ENCODE measurements at places on chromosomes 11 and 22. TPM values are rescaled to one million over a fixed set of nuclear protein-coding genes. Genes with fewer than 3 reads are reported as not detected.
A peak's percentile ranks its signal among the peaks of the same experiment; 100 is the strongest.

DNA sequence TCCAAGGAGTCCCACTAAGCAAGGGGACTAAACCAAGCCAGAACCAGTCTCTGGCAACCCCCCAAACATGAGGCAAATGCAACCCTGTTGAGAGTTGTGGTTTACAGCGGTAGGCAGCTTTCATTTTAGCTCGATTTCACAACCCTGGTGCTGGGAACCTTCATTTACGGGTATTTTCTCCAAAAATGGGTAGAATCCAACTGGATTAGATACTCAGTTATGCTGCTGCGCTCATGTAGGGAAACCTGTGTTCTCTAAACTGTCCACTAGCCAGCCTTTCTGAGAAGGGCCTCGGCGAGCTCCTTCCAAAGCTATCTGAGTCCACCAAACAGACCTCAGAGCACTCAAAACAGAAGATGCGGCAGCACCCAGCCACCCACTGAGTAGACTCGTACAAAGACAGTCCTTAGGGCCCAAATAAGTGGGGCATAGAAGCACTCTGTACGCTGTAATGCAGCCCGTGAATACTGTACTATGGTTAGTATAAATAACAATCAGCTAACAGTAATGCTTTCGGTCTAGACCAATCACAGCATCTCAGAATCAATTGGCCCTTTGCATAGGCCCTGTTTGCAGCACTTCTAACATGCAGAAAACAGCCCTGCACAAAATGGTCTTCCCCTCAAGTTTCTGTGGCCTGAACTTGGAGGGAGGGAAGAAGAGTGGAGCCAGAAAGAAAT lies 104.7 kb downstream of the ETS1 start:
- H3K27ac ChIP-seq, result peak overlapping the region; percentile 95
- peak; percentile 83 for DNase-seq
- peaks cover 88% of the 10 kb centered on the region for H3K36me3 ChIP-seq
- H3K27me3 ChIP-seq, result no peaks in the 10 kb centered on the region
- H3K4me3 ChIP-seq, result peak overlapping the region; percentile 67

The ENDOD1 gene
- total RNA-seq, result 40.5 TPM

- no peak for DNase-seq
- H3K4me1 ChIP-seq, result no peaks in the 10 kb centered on the region
- no peak overlapping the region for H3K27ac ChIP-seq
- peaks cover 22% of the 10 kb centered on the region for H3K27me3 ChIP-seq
- H3K4me3 ChIP-seq, result no peak overlapping the region
Measured at GRCh38 chr11:44033411-44033850, 14.3 kb upstream of the ACCSL start.

The UBQLNL gene
- 0.55 TPM for total RNA-seq

DNA sequence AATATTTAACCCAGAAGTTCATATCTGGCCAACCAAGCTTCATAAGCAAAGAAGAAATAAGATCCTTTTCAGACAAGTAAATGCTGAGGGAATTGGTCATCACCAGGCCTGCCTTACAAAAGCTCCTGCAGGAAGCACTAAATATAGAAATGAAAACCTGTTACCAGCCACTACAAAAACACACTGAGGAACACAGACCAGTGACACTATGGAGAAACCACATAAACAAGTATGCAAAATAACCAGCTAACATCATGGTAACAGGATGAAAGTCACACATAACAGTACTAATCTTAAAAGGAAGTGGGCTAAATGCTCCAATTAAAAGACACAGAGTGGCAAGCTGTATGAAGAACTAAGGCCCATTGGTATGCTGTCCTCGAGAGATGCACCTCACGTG lies 311.4 kb downstream of the DYNC2H1 start:
- H3K27ac ChIP-seq, result no peak overlapping the region
- no peaks in the 10 kb centered on the region for H3K36me3 ChIP-seq
- DNase-seq, result no peak

All from activated CD8-positive, alpha-beta memory T cell treated with anti-CD3 and anti-CD28 coated beads, Interleukin-2, amount 10 ng/mL, durations not matched to agents 7 days and 5 days (primary cell).